ENCODE measurements at places on chromosomes 1 and 21.

DNA sequence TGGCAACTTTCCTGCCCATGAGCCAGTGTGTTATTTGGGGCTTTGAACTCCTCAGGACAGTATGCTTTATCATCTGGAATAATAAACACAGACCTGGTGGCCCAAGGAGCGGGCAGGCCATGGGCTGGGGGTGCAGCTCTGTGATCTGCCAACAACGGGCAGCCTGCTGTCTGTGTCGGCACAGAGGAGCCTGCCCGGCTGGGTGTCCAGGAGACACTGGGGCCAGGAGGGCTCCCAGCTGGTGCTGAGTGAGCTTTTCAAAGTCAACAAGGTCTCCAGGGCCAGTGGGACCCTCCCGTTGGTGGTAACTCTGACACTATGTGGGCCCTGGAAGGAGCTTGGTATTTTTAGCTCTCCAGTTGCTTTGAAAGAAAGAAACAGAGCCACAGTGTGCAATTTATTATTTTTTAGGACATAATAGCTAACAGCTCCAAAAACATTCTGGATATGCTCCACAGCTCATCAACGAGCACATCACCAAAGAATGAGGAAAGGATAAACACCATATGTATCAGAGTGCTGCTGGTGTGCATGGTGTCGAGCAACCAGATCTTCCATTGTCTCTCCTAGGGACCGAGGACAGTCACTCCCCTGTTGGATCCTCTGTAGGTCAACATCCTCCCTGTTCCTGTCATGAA, 488.7 kb upstream of the USP24 start:
- DNase-seq: no peak

GRCh38 chr1:155871390-155871789, 12.0 kb downstream of the SYT11 start:
- DNase-seq: no peak

- no peak for DNase-seq
These were observed 65.8 kb downstream of the NOS1AP start for GRCh38 chr1:162135271-162135775.

DNA sequence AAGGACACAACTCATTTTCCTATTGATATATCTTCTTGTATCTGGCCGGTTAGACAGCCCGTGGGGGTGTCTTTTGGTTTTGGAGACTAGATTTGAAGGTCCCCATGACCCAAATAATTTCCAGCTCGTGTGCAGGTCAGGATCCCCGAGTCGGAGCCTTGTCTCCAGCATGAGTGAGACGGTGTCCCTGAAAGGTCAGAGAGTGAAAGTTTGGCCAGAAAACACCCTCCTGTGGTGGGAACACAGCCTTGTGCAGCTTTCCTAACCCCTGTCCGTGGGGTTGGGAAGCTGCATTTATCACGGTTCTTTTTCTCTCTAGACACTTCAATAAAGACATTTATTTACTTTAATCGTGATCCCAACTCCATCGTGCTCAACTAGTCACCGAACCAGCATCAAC, 17.6 kb downstream of the COQ8A start:
- DNase-seq: no peak

DNA sequence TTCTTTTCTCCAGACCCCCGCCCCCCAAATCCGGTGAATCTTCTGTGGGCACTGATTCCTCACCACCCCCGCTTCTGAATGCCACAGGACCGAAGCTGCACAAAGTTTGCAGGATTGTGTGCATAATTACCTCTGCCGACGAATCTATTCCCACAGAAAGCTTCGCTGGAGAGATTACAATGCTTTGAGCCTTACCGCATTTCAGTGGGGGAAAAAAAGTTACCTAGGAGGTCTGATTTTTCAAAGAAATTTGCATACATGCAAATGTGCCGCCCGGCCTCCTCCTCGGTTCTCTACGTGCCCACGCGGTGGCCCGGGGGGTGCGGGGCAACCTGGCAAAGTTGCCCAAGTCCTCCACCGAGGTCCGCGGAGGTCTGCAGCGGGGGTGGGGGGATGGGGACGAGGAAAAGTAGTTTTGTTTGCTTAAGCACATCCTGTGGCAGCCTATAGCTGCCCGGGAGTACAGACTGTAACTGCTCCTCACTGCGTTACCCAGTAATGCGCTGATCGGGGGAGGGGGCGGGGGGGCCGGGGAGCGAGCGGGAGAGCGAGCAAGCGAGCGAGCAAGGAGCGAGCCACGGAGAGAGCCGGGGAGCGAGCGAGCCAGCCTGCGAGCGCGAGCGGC, 563 bp upstream of the NFIA start:
- no peak for DNase-seq

GRCh38 chr1:180131510-180131909, 23.2 kb upstream of the QSOX1 start:
- DNase-seq: no peak

GRCh38 chr1:6935361-6935883, 150.2 kb downstream of the CAMTA1 start:
- DNase-seq: no peak

DNA sequence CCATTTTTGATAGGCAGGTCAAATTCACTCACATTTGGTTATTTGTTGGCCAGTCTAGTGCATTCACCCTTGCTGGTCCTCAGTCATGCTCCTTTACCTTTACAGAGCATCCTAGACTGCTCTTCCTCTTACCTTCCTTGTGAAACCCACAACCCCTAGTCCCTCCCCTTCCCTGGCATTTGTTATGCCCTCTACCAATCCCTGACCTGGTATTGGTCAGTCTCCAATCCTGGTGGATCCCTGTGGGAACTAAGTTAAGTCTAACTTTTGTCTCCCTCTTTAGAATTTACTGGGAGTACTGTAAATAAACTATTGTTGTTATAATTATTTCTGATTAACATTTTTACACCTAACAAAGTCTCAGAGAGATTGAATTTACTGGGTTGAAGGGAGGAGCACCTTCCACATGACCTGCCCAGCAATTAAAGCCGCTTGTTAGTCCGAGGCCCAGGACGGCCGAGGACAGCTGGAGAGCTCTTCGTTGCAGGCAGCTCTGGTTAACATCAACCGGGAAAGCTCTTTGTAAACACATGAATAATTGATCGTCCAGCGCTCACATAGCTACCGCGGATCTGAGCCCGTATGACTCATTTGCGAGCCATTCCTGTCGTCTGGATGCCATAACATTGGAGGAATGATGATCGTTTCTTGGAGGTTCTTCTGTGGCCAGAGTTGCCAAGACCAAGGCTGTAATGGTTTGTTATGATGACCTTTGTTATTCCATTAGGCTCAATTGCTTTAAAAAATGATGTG, 31.9 kb downstream of the MTARC1 start:
- DNase-seq: no peak

DNA sequence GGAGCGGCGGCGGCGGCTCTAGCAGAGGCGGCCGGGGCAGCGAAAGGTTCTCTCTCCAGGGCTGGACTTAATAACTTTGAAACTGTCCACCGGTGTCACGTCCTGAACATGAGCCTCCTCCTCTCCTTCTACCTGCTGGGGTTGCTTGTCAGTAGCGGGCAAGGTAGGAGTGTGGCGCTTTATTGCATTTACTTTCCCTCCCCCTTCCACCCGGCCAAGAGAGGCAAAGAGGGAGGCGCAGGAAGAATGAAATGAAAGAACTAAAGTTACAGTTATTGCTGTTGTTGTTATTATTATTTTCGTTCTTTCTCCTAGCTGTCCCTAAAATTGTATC, 214 bp downstream of the NCAM2 start:
- DNase-seq: no peak

GRCh38 chr1:218660678-218661053, 315.5 kb downstream of the TGFB2 start:
- no peak for DNase-seq

All from stimulated activated CD8-positive, alpha-beta memory T cell treated with anti-CD3 and anti-CD28 coated beads, Interleukin-4, amount 100 ng/mL, for 4 hours (primary cell).